Stomach (tissue), 19 donors: ENCODE measurements at places on chromosomes 1 and 21.

- no peaks in the 10 kb centered on the region for H3K36me3 ChIP-seq
- H3K4me3 ChIP-seq: no peak overlapping the region
Measured at GRCh38 chr1:68777851-68778250, 281.0 kb upstream of the DEPDC1 start.

DNA sequence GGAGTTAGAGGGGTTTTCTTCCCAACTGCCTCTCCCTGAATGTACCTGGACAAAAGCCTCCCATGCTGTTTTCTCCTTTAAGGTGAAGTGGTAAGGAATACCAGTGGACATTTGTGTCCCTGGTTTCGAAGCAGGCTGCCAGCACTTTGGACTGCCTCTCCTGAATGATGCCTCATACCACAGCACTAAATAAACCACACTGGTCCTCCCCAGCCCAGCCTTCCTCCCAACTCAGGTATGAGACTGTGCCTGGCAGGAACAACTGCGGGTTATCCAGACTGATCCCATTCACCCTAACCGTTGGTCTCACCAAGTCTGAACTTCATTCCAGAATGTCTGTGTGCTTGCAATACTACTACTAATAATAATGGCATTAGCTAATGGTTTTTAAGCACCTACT, 9.3 kb downstream of the COQ8A start:
- peaks cover 4% of the 10 kb centered on the region for H3K36me3 ChIP-seq
- no peak overlapping the region for H3K27ac ChIP-seq
- H3K4me3 ChIP-seq: no peak overlapping the region
- H3K27me3 ChIP-seq: no peaks in the 10 kb centered on the region
- DNase-seq: no peak

GRCh38 chr1:65503427-65503826, 83.0 kb downstream of the LEPR start:
- H3K4me3 ChIP-seq: no peak overlapping the region
- no peaks in the 10 kb centered on the region for H3K27me3 ChIP-seq
- no peak for DNase-seq

- H3K27me3 ChIP-seq: no peaks in the 10 kb centered on the region
Measured at GRCh38 chr1:114289824-114290223, 136.2 kb upstream of the SYT6 start.

DNA sequence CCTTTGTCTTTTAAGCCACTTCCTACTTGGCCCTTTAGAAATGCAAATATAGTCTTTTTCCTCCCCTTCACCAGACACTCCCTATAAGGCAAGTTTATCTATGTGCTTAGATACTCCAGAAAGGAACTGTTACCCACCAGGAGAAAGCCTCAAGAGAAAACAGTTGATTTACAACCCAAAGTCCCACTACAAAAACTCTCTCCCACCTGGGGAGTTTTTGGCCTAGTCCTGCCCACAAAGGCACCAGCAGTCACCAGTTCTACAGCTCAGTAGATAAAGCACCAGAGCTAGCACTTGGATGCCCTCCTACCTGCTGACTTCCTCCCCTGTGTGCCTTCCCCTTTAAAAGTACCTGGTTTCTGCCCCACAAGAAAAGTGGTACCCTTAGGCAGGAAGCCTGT, 27.7 kb upstream of the HAO2 start:
- no peak overlapping the region for H3K27ac ChIP-seq
- DNase-seq: no peak
- no peak overlapping the region for H3K4me3 ChIP-seq
- H3K27me3 ChIP-seq: no peaks in the 10 kb centered on the region
- no peaks in the 10 kb centered on the region for H3K4me1 ChIP-seq
- H3K36me3 ChIP-seq: no peaks in the 10 kb centered on the region

- H3K36me3 ChIP-seq: no peaks in the 10 kb centered on the region
- H3K4me1 ChIP-seq: peaks cover 7% of the 10 kb centered on the region
- no peak for DNase-seq
- H3K4me3 ChIP-seq: no peak overlapping the region
- H3K27ac ChIP-seq: peak overlapping the region; percentile 64
- H3K27me3 ChIP-seq: no peaks in the 10 kb centered on the region
Measured at GRCh38 chr21:42040411-42041180, 30.4 kb upstream of the ZBTB21 start.

GRCh38 chr1:10932088-10932487, 80.4 kb upstream of the TARDBP start:
- H3K27ac ChIP-seq: no peak overlapping the region
- H3K4me3 ChIP-seq: no peak overlapping the region
- no peaks in the 10 kb centered on the region for H3K36me3 ChIP-seq
- no peak for DNase-seq
- no peaks in the 10 kb centered on the region for H3K27me3 ChIP-seq

GRCh38 chr1:93474321-93474720, 26.4 kb downstream of the FNBP1L start:
- no peak for DNase-seq
- no peak overlapping the region for H3K27ac ChIP-seq
- peaks cover 21% of the 10 kb centered on the region for H3K4me1 ChIP-seq
- H3K36me3 ChIP-seq: no peaks in the 10 kb centered on the region

DNA sequence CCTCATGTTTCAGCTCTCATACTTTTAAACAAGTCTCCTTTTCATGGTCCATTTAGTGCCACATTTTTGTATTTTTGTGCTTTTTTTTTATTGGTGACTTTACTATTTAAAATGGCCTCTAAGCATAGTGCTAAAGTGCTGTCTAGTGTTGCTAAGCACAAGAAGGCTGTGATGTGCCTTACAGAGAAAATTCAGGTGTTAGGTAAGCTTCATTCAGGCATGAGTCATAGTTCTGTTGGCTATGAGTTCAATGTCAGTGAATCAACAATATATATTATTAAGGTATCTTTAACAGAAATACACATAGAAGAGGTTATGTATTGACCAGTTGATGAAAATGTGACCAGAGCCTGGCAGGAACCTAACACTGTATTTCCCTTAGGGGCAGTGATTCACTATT, 12.8 kb upstream of the FUBP1 start:
- peaks cover 20% of the 10 kb centered on the region for H3K36me3 ChIP-seq
- no peaks in the 10 kb centered on the region for H3K4me1 ChIP-seq
- H3K27ac ChIP-seq: no peak overlapping the region
- no peak for DNase-seq
- no peak overlapping the region for H3K4me3 ChIP-seq
